ENCODE measurements at places on chromosomes 6 and 20. TPM values are rescaled to one million over a fixed set of nuclear protein-coding genes. Genes with fewer than 3 reads are reported as not detected.

The NR2E1 gene
- not detected for polyA plus RNA-seq

The COX4I2 gene
- polyA plus RNA-seq, result 1.4 TPM

The PDYN gene
- not detected for polyA plus RNA-seq

The MEI4 gene
- not detected for polyA plus RNA-seq

The FBXO30 gene
- 3.2 TPM for polyA plus RNA-seq

GRCh38 chr6:40249935-40250334, 315.7 kb upstream of the MOCS1 start:
- DNase-seq, result no peak

The SNAI1 gene
- 2.9 TPM for polyA plus RNA-seq
